ENCODE measurements at places on chromosomes 1 and 21.
A peak's percentile ranks its signal among the peaks of the same experiment; 100 is the strongest.

GRCh38 chr21:44053567-44053966, 41.5 kb downstream of the TRAPPC10 start:
- DNase-seq = no peak

DNA sequence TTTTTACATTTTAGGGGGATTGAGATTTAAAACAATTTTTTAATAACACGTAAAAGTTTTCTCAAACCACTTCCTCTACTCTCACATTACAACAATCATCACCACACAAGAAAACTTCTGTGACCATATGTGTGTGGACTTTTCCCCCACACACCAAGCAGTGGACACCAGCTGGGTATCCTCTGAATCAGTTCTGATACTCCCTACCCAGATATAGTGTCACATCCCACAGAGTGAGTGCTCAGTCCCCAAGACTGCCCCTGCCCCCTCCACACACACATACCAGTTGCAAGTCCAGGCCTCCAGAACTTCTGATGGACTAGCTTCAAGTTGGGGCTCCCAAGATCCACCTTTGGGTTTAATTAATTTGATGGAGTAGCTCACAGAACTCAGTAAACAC, 53.3 kb upstream of the QSOX1 start:
- no peak for DNase-seq

DNA sequence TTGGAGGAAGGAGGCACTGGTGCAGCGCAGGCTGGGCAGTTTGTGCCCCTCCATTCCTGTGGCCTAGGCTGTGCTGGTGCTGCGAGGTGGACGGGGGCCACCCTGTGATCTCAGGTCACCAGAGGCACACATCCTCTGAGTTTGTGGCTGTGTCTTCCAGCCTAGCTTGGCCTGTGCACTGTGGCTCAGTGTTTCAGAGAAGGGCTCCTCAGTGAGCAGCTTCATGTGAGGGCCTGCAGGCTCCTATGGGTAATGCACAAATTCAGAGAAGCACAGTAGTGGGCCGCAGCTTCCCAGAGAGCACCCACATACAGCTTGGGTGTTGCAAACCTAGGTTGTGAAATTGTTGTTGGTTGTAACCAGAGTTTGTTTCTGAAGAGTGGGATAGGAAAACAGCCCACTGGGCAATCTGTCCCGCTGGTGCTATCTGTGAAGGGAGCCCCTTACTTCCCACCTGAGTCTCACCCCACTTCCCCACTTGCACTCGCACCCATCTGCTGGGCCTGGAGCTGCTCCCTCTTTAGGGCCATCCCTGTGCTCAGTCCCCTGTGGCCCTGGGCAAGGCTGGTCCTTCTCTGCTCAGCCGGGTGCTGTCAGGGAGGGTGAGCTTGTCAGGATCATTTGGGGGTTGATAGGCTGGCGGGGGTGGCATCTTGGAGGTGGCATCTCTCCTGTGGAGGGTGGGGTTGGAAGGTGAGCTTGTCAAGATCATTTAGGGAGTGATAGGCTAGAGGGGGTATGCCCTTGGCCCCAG, 30.2 kb downstream of the SNAP47 start:
- no peak for DNase-seq

- DNase-seq = no peak
Observed at GRCh38 chr21:41900401-41900800, 21.3 kb upstream of the PRDM15 start.

GRCh38 chr1:155933591-155934096, 569 bp downstream of the KHDC4 start:
- DNase-seq = peak; percentile 23

DNA sequence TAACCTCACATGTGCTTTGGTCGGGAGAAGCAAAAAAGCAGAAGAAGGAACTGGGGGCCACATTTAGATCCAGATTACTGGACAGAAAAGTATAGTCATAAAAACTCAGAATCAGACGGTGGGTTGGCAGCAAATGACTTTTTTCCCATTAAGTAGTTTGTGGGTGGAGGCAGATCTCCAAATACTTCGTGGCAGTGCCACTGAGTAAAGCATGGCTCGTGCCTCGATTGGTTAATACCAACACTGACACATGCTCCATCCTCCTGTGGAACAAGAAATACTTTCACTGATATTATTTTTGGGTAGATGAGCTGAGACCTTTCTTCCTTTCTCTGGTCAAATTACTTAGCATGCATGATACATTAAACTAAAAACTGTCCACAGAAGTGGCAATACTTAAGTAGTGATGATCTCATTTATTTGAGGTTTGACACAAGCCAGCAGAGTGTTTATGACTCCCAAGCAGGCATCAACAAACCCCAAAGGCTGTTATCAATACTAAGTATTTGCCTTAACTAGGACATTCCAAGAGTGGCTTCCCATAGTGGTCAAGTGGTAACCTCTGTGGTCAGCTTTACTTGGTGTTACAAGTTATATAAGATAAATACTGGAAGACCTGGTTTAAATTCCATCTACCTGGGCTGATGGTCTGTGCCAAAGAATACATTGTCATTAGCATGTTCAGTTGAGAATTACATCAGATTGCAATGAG, 500.0 kb upstream of the RUNX1 start:
- no peak for DNase-seq

DNA sequence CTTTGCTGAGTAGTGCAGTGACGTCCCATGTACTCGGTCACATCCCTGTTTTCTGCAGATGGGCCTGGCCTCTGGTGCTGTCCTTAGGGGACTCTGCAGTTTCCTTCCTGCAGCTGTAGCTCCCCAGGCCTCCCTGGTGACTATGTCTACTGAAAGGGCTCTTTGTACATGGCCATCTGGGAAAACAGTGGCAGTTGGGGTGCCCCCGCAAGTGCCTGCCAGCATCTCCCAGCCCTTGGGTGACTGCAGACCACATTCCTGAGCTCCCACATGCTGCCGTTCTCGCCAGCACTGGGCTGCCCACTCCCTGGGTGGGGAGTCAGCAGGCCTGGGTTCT, 37.5 kb upstream of the KCNA10 start:
- no peak for DNase-seq

DNA sequence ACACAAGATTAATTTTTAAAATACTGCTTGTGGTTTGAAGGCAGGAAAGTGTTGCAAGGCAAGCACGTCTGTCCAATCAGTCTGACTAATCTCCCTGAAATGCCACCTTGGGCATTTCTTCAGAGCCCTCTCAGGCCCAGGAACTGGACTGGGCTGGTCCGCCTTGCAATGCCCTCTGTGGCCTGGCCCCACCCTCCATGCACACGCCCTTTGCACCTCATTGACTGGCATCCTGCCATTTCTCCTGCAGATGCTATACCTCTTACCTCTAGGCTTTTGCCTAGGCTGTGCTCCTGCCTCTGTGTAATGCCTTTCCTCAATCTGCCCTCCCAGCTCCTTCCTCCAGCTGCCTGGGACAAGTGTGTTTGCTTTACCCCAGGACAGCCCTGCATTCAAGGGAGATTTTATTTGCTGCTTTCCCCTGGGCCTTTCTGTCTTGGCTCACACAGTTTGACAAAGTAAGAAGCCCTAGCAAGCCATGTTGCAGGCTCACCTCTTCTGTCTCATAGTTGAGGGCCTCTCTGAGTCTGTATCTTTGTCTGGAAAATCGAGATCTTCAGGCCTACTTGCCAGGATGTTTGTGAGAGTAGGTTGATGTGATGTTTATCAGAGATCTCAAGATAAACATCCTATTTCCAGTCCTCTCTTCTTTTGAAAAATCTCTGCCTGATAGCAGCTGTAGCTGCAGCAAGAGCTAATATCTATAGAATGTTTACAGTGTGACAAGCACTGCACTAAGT, 149.2 kb upstream of the JUN start:
- DNase-seq = no peak

DNA sequence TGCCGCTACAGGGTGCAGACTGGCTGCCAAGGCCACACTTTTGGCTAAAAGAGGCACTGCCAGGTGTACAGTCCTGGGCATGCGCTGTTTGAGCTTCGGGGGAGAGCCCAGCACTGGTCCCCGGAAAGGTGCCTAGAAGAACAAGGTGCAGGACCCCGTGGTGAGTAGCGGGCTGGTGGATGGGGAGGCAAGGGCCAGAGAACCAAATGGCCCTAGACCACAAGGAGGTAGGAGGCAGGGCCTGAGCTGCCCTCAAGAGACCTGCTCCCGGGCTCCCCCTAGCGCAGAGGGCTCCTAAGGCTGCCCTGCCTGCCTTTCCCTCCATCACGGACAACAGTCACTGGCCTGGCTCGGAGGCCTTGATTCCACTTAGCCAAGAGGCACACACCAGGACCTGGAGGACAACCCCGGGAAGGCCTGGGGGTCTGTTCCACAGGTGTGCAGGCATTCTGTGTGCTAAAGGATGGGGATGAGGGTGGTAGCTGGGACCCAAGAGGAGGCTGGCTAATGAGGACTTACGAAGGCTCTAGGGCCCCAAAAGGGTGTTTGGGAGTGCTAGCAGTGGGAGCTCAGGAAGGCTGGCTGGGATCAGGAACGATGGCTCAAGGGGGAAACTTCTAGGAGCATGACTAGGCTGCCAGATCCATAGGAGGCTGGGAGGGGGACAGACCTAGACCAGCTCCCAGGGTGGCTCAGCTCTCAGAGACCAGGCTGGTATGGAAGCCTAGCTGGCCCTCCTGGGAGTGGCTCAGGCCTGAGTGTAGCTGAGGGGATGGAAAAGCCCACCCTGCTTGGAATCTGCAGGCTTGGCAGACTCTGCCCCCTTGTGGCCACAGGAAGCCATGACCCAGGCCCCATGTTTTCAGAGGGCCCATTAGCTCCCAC, 742 bp downstream of the ARTN start:
- peak; percentile 73 for DNase-seq

DNA sequence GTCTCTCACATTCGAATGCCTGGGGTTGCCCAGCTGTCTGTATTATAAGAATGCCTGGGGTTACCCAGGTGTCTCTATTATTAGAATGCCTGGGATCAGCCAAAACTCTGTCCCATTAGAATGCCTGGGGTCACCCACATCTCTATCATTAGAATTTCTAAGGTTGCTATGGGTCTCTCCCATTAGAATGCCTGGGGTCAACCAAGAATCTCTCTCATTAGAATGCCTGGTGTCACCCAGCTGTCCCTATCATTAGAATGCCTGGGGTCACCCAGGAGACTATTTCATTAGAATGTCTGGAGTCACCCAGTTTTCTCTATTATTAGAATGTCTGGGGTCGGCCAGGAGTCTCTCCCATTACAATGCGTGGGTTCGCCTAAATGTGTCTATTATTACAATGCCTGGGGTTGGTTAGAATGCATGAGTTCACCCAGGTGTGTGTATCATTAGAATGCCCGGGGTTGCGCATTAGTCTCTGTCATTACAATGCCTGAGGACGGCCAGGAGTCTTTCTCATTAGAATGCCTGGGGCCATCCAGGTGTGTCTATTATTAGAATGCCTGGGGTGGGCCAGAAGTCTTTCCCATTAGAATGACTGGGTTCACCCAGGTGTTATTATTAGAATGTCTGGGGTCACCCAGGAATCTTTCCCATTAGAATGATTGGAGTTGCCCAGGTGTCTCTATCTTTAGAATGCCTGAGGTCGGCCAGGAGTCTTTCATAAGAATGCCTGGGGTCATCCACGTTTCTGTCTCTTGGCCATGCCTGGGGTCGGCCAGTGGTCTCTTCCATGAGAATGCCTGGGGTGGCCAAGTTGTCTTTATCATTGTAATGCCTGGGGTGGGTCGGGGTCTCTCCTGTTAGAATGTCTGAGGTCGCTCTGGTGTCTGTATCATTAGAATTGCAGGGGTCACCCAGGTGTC, 59.6 kb downstream of the RNF187 start:
- no peak for DNase-seq

DNA sequence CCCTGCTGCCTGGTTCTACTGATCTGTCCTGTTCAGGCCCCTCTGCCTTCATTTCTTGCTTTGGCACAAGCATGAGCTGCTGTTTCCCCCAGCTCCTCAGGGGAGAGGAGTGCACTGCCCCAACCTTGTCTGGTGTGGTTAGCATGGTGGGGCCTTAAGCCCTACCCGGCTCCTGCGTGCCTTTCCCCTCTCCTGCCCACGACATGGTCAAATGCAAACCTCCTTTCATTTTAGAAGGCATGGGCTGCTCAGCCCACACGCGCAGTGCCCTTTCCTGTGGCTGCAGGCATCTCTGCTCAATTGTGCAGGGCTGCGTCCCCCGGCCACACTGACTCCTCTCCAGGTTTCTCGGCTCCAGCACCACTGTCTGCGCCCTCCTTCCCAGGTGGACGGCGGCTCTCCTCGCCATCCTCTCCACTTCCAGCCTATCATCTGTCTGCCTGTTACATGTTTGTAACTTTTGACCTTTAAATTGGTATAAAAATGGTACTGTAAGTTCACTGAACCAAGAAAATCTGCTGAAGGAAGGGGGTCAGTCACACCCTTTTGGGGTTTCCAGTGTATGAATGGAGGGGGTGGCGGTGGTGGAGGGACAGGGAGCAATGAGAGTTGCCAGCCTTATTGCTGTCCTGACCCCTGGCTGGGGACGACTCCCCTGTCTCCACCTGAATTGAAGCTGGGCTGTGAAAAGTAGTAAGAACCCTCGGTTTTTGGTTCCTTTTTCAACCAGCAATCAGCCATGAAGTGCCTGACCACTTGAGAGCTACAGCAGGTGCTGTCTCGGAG, 5.1 kb downstream of the PDE9A start:
- no peak for DNase-seq

GRCh38 chr1:244395965-244396364, 55.7 kb downstream of the ADSS2 start:
- no peak for DNase-seq
